ENCODE measurements at places on chromosomes 3 and 15.
A peak's percentile ranks its signal among the peaks of the same experiment; 100 is the strongest.

DNA sequence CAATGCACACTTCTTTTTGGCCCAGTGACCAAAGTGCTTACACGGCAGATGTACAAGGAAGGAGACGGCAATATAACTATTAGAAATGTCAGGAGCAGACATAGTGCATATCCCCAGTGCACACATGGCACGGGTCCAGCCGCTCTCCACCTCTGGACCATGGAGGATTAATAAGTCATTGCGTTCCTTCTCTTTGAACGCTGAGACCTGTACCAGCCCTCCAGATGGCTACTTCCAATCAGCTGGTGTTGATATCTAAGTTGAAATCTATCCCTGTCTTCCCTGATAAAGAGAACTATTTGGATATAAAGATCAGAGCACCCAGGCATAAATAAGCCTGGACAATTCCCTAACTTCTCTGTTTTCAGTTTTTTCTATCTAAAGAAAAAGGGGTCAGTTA, 212.5 kb downstream of the CADPS start:
- DNase-seq, result no peak

GRCh38 chr3:108489776-108490175, 20.6 kb downstream of the MYH15 start:
- peak; percentile 16 for DNase-seq

- no peak for DNase-seq
These were observed 70.9 kb downstream of the AAGAB start for GRCh38 chr15:67183443-67184169.

GRCh38 chr15:71603379-71603778, 207.0 kb upstream of the NR2E3 start:
- DNase-seq, result no peak

All from stimulated activated CD4-positive, alpha-beta T cell treated with anti-CD3 and anti-CD28 coated beads, Interleukin-15, amount 100 ng/mL, for 48 hours (primary cell).